Hematopoietic multipotent progenitor cell treated with erythropoietin and hydrocortisone succinate and interleukin-3 and kit ligand, for 4 days (in vitro differentiated cells): ENCODE measurements at places on chromosomes 3 and 15.

GRCh38 chr3:101170062-101170771 lies 150.2 kb downstream of the IMPG2 start:
- DNase-seq, result no peak

DNA sequence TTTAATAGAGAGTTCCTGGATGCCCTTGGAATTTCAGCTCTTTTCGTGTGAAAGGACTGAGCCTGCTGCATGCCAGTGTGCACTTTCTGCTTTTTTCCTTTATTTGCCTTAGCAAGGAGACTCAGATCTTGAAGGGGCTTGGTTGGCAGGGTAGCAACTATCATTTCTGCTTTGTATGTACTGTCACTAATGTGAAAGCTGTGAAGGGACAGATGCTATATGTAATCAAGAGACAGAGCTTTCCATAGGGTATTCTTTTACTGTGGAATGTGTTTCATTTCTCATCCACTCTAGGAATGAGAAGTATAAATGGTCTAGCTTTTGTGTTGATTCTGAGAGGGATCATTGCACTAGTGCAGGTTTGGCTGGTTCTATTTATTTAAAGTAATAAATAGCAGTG lies 332.5 kb upstream of the MANF start:
- DNase-seq, result no peak

DNA sequence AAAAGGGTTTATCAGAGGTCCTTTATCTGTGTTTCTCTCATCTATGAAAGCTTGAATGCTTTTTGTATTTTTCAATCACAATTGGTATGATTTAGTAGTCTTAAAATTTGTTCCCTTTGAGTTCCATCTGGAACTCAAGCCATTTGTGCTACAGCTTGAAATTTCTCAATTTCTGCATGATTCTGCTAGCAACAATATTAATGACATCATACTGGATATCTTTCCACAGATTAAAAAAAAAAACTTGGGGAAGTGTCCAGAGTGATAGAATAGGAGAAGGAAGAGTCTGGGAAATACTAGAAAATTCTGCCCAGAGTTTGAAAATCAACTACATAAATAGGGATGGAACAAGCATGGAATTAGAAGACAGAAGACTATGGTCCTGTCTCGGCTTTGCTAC lies 9.3 kb upstream of the FBN1 start:
- DNase-seq, result no peak

GRCh38 chr3:185828755-185829154 lies 3.9 kb upstream of the IGF2BP2 start:
- no peak for DNase-seq

- peak; percentile 60 for DNase-seq
Measured at GRCh38 chr15:64152507-64153387, 1.2 kb downstream of the SNX22 start.

DNA sequence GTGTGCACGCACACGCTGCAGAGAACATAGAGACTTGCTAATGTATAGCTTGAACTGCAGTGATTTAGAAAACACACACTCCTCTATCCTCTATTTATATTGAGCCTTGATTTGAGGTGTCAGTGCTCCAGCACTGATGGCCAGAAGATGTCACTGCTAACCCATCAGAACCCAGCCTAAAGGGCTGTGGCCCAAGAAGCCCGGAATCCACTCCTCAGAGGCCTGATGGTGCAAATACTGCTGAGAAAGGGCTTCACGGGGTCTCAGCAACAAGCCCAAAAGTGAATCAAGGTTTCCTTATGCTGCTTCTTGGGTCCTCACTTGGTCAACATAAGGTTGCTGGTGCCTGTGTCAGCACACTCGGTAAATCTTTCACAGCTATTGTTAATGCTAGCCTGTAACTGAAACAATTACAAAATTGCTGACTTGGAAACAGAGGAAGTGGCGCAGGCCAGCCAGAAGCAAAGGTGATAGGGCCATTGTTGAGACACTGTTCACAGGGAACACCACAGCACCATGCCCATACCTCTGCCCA lies 60.3 kb downstream of the HEG1 start:
- DNase-seq, result peak; percentile 81

- DNase-seq, result no peak
Measured at GRCh38 chr15:22868928-22869327, 30.5 kb downstream of the NIPA2 start.

GRCh38 chr3:170038434-170039110 lies 777 bp downstream of the GPR160 start:
- peak; percentile 65 for DNase-seq
